Fibroblast of upper back skin (primary cell): ENCODE measurements at places on chromosomes 3 and 15.

- no peak for DNase-seq
Measured at GRCh38 chr3:33458446-33458845, 18.2 kb upstream of the UBP1 start.

DNA sequence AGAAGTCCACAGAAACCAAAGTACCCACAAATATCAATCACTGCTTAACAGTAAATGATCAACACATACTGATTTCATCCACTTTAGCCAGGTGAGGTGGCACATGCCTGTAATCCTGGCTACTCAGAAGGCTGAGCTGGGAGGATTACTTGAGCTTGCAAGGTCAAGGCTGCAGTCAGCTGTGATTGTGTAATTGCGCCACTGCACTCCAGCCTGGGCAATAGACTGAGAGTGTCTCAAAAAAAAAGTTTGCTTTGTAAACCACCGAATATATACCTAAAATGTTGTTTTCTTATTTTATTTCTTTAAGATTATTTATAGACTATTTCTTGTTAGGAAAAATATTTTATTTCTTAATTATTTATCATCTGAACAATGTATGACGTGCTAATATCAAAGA, 8.7 kb upstream of the ATP13A4 start:
- DNase-seq: no peak

DNA sequence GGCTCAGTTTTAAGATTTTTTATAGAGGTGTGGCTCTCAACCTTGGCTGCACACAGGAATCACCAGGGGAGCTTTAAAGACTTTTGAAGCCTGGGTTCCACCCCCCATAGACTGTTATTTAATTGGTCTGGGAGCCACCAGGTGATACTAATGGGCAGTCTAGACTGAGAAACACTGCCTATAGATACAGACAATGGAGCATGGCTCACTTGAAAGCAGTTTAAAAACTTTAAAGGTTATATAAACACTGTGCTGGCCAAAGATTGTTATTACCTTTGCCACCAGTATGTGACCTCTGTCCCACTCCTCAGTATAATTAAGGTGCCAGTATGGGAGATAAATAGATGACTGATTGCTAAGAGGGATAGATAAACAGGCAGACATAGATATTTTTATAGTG, 3.8 kb downstream of the GOLIM4 start:
- DNase-seq: no peak

DNA sequence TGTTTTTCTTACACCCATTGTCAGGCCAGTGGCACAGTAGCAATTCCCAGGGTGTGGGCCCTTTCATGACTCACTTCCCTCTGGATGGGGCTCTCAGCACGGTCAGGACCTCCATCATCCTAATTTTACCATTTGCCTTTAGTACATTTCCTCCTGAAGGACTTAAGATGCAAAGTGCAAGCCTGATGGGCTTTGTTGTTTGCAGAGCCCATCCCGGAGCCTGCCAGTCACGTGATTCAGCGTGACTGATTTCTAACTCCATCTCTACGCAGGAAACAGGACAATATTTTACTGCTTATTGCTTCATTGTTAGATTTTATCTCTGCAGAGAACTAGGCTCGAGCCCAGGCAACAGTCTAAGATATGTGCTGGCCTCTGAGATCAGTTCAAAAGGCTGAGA, 223.7 kb downstream of the PDZRN3 start:
- DNase-seq: no peak

- DNase-seq: peak; percentile 33
Measured at GRCh38 chr3:134985864-134986715, 191.0 kb downstream of the EPHB1 start.

GRCh38 chr15:59035201-59035600, 47.7 kb downstream of the RNF111 start:
- DNase-seq: no peak

DNA sequence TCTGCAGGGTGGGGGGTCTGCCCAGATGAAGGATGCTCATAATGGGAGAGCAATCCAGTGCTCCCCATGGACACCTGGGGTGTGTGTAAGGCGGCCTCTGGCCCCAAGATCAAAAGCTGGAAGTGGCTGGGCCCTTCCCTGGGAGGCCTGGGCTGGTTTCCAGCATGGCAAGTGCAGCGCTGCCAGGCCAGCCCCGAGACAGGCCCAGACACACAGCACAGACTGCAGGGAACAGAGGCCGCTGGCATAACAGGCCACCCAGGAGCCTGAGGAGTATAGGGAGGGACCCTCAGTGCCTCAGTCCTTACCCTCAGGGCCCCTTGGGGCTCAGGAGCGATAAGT, 10.0 kb downstream of the ITPKA start:
- no peak for DNase-seq

- peak; percentile 6 for DNase-seq
Measured at GRCh38 chr3:152043620-152044019, 170.2 kb downstream of the SUCNR1 start.

GRCh38 chr15:39580485-39581241, at the start of gene THBS1:
Gene THBS1, plus strand, starts transcription at chr15:39581079. Its CDS starts 779 bp downstream, at chr15:39581858.
- DNase-seq: peak; percentile 98

DNA sequence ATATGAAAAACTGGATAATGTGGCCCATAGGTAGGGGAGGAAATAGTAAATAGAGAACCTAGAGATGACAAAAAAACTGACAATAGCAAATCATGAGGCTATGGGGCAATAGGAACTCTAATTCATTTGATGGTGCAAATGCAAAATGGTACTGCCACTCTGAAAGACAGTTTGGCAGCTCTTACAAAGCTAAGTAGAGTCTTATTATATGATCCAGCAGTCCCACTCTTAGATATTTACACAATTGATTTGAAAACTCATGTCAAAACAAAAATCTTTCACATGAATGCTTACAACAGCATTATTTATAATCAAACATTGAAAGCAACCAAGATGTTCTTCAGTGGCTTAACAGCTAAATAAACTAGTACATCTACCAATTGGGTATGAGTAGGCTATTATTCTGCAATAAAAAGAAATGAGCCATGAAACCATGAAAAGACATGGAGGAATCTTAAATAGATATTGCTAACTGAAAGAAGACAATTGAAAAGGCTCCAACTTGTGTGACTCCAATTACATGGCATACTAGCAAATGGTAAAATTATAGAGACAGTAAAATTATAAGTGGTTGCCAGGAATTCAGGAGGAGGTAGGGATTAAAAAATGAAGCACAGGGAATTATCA, 321.8 kb upstream of the STAC start:
- no peak for DNase-seq

GRCh38 chr3:39192490-39193092, at the start of gene XIRP1:
Gene XIRP1, minus strand, starts transcription at chr3:39192595. Its CDS starts 3,150 bp downstream, at chr3:39189445.
- peak; percentile 52 for DNase-seq

DNA sequence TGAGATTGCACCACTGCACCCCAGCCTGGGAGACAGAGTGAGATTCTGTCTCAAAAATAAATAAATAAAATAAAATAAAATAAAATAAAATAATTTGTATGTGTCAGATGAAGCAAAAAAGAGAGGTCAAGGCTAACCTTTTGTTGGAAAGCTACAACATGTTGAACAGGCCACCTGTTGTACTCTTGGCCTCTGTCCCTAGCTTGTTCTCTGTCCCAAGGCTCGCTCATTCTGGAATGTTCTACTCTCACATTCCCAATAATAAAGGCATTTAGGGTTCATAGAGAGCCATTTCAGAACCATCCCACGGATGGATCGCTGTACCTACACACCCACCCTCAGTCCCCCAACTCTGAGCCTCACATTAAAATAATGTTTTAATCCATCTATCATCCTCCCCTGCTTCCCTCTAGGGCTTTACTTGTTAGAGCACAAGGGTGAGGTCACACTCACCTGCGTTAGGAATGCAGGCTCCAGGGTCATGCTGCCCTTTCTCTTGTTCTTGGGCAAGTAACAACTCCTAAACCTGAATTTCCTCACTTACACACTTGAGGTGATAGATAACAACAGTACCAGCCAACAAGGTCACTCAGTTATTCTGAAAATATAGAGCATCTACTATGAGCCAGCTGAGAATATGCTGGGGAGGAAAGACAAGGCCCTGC, 24.9 kb upstream of the KCTD6 start:
- no peak for DNase-seq

DNA sequence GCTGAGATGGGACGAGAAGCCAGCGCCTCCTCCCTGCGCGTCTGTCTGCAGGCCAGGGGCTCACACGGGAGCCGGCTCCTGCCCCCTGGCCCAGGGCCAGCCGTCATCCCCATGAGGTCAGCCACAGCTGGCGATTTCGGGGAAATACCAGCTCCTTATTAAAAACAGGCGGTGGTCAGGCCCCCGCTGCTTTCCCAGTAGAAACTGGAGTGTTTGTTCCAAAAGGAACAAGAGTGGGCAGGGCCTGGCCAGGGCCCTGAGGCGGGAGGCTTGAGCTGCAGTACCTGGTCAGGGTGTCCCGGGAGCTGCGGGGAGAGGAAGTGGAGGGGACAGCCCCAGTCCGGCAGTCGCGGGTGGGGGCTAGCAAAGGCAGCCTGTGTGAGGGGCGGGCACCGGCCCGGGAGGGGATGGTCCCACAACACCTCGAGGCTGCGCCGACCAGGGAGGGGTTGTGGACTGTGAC, 17.8 kb downstream of the MYL3 start:
- peak; percentile 91 for DNase-seq

DNA sequence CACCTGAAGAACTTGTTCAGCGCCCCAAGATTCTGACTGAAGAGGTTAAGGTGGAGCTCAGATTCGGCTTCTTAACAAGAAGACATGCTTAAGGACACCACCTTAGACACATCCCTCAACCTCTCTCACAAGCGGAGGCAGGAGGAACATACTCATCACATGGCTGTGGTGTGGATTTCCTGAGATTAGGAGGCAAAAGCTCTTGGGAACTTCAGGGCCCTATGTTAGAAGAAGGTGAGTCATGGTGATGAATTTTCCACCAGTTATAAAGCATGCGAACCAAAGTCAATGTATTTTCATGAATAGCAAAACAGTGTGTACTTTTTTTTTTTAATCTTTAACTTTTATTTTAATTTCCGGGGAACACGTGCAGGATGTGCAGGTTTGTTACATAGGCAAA, 212.2 kb upstream of the SUCLG2 start:
- DNase-seq: peak; percentile 27

DNA sequence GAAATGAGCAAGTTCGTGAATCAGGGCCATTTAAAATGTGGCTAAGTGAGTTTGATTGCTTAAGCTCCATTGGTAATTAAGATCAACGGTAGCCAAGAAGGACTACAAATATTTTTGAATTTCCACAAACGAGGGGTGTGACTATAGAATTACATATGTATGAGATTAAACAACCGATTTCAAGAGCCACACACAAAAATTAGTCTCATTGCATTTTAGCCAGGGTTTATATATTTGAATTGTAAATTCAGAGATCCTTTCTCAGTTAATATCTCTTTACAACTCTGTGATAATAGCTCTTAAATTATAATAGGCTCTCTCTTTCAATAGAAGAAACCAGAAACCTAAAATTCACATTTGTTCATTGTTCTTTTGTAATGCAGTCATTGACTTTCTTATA, 325.6 kb upstream of the ICE2 start:
- no peak for DNase-seq

- no peak for DNase-seq
Measured at GRCh38 chr15:82812994-82813393, 3.6 kb downstream of the WHAMM start.

GRCh38 chr3:43490640-43491185, 131.1 kb downstream of the ANO10 start:
- no peak for DNase-seq

DNA sequence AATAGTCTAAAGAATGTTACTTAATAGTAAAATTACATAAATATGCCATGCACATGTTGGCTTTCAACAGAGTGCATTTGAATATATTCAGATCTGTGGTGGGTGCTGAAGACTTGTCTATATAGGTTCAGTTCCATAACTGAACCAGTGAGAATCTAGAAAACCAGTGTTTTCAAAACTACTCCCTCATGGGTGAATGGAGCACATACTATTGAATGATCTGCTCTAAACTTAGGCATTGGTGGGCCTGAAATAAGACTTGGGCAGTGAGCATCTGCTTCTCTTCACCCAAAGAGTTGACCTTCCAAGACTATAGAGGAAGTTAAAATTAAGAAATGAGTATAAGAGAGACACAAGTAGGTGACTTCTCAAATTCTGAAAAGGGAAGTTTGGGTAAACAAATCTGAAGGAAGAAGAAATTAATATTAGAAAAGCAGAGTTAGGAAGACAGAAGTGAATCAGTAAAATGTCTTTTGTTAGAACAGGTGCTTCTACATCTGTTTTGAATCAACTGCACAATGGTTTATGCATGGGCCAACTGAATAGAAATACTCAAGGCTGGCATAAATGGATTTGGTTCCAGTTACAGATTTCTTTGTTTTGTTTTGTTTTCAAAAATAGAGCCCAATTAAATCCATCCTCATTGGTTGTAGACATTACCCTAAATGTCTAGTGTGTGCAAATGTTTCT, 19.3 kb downstream of the ALCAM start:
- DNase-seq: no peak

DNA sequence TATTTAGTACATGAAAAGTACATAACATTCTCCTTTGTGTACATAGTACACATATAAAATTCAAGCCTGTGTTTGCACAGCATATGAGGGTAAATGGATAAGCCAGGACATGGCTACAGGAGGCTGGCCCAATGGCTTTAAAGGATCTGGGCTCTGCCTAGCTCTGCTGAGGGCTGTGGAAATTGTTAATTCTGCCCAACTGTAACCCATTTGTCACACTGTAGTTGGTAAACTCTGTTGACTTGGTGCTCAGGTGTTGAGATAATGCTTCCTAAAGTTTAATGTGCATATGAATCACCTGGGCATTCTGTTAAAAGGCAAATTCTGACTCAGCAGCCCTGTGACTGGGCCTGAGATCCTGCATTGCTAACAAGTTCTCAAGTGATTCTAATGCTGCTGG, 196.5 kb upstream of the ZPLD1 start:
- no peak for DNase-seq

DNA sequence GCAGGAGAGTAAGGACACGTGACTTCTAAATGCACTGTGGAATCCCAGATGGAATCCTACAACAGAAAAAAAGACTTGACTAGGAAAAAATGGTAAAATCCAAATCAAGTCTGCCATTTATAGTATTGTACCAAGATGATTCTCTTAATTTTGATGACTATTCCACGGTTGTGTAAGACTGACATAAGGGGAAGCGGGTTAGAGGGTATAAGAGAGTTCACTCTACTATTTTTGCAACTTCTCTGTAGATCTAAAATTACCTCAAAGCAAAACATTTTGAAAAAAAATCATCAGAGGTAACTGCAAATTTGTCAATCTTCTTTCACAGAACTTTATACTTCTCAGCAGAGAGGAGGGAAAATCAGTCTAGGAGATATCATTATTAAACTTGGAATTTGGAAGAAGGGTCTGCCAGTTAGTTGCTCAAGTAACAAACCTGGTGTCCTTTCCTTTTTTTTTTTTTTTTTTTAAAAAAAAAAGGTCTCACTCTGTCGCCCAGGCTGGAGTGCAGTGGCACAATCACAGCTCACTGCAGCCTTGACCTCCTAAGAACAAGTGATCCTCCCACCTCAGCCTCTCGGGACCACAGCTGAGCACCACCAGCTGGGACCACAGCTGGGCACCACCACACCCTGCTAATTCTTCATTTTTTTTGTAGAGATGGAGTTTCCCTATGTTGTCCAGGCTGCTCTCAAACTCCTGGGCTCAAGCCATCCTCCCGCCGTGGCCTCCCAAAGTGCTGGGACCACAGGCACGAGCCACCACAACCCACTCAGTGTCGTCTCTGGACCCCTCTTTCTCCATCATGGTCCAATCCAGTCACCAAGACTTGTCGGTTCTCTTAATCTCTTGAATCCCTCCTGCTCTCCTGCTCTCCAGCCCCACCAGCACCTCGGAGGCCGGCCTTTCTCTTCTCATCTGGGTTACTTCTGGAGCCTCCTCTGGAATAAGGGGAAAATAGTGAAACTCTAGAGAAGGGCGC, 14.9 kb upstream of the HES1 start:
- DNase-seq: no peak

GRCh38 chr3:159077860-159078259, 276.0 kb downstream of the MFSD1 start:
- DNase-seq: peak; percentile 92
